ENCODE measurements at places on chromosomes 11 and 22.

DNA sequence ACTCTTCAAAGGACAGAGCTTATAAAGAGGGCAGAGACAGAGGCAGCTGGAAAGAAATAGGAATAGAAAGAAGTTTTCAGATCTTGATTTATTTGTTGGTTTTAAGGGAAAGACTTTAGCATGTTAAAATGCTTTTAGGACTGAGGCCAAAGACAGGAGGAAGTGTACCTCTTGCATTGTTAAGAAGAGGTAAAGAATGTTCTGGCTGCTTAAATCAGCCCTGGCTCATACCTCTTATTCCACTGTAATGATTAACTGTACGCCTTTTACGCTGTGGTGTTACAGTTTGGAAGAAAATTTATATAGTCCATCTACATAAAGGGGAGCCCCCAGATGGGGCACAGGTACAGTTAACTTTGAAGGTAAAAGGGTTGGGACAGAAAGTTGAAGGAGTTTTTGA, 10.1 kb upstream of the MPZL2 start:
- no peak for DNase-seq

- DNase-seq = no peak
Observed at GRCh38 chr22:38017272-38017920, 33.0 kb upstream of the SOX10 start.

GRCh38 chr11:61498767-61499341, 9.7 kb upstream of the LRRC10B start:
- no peak for DNase-seq

DNA sequence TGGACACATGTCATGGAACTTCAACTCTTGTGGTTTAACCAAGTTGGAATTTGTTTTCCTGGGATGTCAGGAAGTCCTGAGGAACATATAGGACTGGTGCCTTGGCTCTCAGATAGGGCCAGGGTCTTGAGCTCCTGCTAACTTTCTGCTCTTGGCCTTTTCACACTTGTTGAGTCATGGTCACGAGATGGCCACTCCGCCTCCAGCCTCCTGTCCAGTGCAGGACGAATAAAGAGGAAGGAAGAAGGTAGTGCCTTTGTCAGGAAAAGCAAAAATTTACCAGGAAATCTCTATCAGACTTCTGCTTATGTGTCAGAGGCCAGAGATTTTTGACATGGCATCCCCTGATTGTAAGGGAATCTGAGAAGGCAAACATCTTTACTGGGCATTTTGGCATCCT, 89.1 kb upstream of the ARHGAP20 start:
- no peak for DNase-seq

GRCh38 chr11:64136765-64137441, 29.0 kb downstream of the MACROD1 start:
- no peak for DNase-seq

- DNase-seq = peak; percentile 94
Observed at GRCh38 chr11:695538-696248, at the start of gene TMEM80. TMEM80 (plus strand) TSS chr11:695816; CDS start chr11:695828, 12 bp downstream.

DNA sequence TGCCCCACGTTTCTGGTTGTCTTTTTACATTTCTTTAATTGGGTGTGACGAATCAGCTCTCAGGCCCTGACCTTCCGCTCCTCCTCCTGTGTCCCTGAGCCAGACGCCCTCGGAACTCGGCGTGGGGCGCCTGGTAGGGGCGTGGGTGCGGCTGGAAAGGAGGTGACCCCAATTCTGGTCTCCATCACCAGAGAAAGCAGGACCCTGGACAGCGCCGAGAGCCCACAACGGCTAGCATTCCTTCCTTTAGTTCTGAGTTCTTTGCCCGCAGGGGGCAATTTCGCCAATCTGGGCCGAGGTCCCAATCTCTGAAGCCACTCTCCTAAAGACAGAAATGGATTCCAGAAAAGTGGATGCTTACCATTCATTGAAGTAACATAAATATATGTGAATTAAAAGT, 11.7 kb upstream of the RBMXL2 start:
- DNase-seq = no peak

DNA sequence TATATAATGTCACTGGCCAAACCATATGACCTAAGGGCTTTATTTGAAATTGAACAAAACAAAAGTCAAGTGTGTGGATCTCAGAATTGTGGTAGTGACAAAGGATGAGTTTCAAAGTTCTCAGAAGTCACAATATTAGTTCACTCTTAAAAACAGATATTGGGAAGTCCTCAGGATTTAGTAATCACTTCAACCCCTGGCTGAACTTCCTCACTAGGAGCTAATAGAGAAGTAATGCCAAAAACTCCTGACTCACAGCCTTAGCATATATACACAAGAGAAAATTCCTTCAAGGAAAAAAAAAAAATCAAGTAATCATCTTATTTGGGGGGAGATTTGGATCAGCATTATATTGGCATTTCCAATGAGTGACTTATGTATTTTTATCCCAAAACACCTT, 75.6 kb upstream of the APOA1 start:
- DNase-seq = no peak

- DNase-seq = no peak
Observed at GRCh38 chr22:45549762-45550378, 47.2 kb downstream of the FBLN1 start.

DNA sequence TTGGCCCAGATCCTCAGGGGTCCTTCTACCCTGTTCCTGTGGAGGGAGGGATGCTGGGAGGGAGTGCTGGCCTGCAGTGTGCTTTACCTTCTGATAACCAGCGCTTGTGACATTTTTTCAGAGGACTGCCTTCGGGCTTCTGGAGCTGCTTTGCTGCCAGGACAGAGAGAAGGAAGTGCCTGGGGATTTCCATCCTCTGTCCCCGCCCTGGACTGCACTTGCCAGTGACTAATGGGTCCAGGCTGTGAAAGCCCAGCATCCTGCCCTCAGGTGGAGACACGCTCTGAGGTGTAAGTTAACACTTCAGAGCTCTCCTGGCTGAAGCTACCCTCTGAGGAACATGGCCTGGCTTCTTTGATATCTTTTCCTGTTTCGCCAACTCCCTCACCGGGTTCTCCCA, 158.7 kb upstream of the SYT13 start:
- no peak for DNase-seq

GRCh38 chr11:12800871-12801270, 126.7 kb downstream of the TEAD1 start:
- DNase-seq = no peak

DNA sequence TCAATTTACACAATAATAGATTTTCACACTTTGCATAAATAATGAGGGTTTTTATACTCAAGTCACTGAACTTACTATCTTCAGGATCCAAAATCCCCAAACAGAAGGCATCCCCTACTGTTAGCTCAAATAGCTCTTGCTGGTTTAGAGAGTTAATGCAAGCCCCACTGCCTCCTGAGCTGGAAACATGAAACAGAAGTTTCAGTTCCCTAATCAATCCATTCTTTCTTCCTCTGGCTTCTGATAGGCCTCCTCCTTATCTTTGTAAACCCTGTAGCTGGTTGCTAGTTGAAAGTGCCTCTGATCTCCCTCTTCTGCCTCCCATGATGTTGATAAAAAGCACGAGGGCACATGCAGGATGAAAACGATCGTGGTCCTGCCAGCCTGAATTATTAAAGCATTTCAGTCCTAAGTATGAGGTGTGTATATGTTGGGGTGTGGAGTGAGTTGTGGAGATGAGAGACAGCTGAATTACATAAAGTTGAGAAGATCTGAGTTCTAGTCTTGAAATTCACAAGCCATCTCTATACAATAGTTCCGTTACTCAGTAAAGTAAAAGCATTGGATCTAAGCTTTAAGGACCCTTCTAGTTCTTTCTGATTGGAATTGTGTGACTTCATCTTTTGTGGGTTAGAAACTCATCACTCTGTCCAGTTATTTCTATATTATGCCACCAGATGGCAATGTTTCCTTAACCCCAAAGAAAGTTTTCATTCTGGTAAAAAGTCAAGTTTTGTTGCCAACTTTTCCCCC, 35.0 kb upstream of the EHF start:
- no peak for DNase-seq

GRCh38 chr11:45354976-45355705, 69.0 kb upstream of the SYT13 start:
- peak; percentile 82 for DNase-seq

- no peak for DNase-seq
Observed at GRCh38 chr11:127711748-127712147, 711.2 kb upstream of the KIRREL3 start.

- peak; percentile 33 for DNase-seq
Observed at GRCh38 chr11:44621140-44621681, 55.7 kb downstream of the CD82 start.

GRCh38 chr22:47439643-47440265, 677.3 kb downstream of the TBC1D22A start:
- DNase-seq = no peak

DNA sequence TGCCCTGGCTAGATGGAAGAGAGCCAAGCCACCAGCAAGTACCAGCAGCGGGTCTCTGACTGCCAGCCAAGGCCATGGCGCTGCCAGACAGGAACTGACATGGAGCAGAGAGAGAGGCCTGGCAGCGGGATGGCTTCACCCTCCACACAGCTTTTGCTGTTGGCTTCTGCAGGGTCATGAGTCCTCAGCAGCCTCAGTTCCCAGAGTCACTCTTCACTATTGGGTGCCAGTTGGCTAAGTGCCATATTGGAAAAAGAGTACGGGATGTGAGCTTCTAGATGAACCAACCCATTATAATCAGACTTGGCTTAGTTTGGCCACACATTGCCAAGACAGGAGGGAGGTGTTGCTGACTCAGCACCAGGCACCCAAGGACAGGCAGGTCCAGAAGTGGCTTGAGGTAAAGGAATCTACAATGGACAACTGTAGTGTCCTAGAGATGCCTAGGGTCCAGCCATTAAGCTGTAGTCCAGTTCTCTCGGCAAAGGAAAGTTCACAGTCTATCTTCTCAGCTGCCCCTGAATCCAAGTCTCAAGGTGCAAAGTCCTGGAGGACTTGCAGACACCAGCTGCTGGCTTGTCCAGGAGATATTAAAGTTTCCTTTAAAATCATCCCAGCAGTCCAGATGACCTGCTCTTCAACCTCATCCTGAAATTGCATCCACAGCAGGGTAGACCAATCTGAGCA, 40.7 kb upstream of the POU2AF1 start:
- DNase-seq = no peak

DNA sequence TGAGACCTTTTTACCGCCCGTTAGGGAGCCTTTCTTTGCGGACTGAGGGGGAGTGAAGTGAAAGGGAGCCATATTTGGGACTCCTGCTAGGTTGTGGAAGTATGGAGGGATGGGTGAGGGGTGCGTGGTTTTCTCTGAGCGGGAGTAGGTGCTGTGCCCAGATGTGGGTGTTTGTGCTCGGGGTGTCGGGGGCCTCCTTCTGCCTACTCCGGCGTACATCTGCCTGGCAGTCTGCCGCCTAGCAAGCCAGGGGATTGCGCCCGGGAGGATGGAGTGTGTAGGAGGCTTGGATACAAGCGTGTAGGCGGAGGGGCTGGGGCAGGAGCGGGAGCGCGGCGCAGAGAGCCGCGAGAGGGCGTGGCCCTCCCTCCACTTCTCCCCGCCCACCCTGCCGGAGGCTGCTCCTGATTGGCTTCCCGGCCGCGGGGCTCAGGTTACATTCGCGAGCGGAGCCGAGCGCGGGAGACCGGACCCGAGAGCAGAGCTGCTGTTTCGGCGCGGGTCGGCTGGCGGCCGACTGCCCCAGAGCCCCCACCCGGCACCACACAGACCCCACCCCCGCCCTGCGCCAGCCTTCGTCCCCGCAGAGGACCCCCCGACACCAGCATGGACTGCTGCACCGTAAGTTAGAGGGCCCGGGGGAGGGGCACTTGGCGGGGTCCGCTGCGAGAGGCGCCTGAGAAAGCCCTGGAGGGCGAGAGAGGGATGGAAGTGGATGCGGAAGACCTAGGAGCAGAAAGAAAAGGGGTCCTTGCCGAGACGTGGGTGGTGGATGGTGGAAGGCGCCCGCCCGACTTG, at the start of gene NRGN:
Gene NRGN, plus strand, starts transcription at position 464 of the 798 bp plus-strand sequence. Its CDS starts 143 bp downstream, at position 607.
- DNase-seq = peak; percentile 73

DNA sequence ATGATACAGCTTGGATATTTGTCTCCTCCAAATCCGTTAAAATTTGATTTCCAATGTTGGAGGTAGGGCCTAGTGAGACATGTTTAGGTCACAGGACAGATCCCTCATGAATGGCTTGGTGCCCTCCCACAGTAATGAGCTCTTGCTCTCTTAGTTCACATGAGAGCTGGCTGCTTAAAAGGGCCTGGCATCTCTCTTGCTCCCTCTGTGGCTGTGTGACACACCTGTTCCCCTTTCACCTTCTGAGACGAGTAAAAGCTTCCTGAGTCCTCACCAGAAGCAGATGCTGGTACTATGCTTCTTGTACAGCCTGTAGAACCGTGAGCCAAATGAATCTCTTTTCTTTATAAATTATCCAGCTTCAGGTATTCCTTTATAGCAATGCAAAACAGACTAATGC, 3.5 kb downstream of the VPS37C start:
- DNase-seq = no peak

- no peak for DNase-seq
Observed at GRCh38 chr11:33630936-33631748, 69.5 kb downstream of the C11orf91 start.

DNA sequence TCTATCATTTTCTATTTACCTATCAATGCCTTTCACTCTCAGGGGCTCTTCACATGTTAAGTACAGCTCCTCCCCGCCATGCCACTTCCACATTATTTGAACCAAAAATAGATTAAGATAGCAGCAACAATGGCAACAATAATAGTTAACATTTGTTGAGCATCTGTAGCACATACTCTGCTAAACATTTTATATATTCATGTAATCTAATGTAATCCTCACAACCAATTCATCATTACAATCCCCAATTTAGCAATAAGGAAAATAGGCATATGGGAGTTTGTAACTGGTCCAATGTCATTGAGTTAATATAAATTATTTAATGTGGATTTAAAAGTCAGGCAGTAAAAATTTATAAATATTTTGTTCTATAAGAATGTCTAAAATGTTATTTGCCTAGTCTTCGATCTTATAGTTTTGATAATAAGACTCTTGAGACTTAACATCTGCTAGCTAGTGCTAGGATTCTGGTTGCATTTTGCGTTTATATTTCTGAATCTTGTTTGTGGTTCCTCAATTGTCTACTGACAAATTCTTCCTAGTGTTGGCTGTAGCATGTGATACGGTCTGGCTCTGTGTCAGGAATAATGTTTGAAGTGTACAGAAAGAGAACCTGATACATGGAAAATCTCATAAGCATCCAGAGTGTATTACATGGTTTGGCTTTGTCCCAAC, 621.5 kb upstream of the LUZP2 start:
- DNase-seq = no peak

GRCh38 chr11:19677381-19678080, 35.1 kb upstream of the NAV2 start:
- DNase-seq = no peak

DNA sequence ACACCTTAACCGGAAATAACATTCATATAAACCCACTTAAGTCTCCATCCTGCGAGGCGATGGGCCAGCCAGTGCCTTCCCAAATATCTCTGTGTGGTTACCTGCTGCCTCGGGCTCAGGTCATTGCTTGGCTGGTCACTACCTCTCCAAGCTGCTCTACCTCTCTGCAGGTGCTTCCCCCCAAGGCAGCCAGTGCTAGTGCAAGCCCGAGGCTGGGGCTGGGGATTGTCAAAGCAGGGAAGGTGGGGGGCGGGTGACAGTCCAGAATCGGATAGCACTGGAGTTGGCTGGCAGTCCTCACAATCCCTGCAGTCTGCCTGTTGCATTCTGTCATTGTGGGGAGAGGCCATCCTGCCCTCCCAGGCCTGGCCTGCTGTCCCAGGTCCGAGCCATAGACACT, 11.1 kb downstream of the MCHR1 start:
- no peak for DNase-seq

- no peak for DNase-seq
Observed at GRCh38 chr11:62853279-62853965, 14.0 kb upstream of the WDR74 start.

GRCh38 chr22:38868886-38869381, 3.1 kb downstream of the CBX6 start:
- peak; percentile 77 for DNase-seq

- DNase-seq = no peak
Observed at GRCh38 chr22:23394525-23395326, 185.4 kb downstream of the IGLL1 start.

Measured in stimulated activated CD8-positive, alpha-beta memory T cell treated with anti-CD3 and anti-CD28 coated beads, Interleukin-12 subunit alpha, Interleukin-12 subunit beta, amount 100 ng/mL, for 1 hour (primary cell).